Stimulated activated CD4-positive, alpha-beta T cell treated with anti-CD3 and anti-CD28 coated beads, Interleukin-2, amount 100 ng/mL, for 4 hours (primary cell): ENCODE measurements at places on chromosomes 12 and 14.

DNA sequence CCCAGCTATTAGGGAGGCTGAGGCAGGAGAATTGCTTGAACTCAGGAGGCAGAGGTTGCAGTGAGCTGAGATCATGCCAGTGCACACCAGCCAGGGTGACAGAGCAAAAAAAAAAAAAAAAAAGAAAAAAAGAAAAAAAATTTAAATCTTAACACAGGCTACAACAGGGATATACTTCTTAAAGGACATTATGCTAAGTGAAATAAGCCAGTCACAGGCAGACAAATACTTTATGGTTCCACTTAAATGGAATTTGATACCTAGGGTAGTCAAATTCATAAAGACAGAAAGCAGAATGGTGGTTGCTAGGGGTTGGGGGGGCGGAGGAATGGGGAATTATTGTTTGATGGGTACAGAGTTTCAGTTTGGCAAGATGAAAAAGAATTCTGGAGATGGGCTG, 14.8 kb upstream of the PPTC7 start:
- DNase-seq = no peak

DNA sequence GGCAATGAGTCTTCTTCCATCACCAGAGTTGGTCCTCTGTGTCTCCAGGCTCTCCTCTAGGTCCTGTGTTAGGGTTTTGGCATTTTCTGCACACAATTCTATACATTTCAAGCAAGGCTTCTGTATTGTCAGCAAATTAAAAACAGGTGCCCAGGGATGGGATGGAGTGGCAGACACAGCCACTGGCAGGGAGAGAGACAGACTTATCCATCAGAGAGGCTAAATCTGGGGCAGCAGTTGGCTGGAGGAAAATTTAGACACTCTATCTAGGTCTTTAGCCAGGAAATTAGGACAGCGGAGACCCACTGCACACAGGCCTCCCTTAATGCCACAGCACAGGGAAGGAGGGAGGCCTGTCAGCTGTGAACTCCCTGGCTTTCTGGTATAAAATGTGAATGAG, 20.2 kb downstream of the PLEKHD1 start:
- DNase-seq = no peak

DNA sequence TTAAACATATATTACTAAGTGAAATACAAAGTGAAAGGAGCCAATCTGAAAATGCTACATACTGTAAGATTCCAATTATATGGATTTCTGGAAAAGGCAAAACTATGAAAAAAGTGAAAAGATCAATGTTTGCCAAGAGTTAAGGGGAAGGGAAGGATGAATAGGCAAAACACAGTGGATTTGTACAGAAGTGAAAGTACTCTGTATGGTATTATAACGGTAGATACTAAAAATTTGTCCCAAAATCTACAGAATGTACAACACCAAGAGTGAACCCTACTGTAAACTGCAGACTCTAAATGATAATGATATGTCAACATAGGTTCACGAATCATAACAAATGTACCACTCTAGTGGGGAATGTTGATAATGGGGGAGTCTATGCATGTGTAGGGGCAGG, 17.8 kb downstream of the EEA1 start:
- DNase-seq = no peak

- DNase-seq = no peak
Measured at GRCh38 chr12:25257590-25258324, 7.0 kb upstream of the KRAS start.

GRCh38 chr14:82223276-82223675, 689.6 kb upstream of the SEL1L start:
- DNase-seq = no peak

- peak; percentile 61 for DNase-seq
Measured at GRCh38 chr12:14961466-14962152, at the start of gene ARHGDIB. TSS of gene ARHGDIB (minus strand) at chr12:14961601. CDS start at chr12:14950712, 10,889 bp downstream.

DNA sequence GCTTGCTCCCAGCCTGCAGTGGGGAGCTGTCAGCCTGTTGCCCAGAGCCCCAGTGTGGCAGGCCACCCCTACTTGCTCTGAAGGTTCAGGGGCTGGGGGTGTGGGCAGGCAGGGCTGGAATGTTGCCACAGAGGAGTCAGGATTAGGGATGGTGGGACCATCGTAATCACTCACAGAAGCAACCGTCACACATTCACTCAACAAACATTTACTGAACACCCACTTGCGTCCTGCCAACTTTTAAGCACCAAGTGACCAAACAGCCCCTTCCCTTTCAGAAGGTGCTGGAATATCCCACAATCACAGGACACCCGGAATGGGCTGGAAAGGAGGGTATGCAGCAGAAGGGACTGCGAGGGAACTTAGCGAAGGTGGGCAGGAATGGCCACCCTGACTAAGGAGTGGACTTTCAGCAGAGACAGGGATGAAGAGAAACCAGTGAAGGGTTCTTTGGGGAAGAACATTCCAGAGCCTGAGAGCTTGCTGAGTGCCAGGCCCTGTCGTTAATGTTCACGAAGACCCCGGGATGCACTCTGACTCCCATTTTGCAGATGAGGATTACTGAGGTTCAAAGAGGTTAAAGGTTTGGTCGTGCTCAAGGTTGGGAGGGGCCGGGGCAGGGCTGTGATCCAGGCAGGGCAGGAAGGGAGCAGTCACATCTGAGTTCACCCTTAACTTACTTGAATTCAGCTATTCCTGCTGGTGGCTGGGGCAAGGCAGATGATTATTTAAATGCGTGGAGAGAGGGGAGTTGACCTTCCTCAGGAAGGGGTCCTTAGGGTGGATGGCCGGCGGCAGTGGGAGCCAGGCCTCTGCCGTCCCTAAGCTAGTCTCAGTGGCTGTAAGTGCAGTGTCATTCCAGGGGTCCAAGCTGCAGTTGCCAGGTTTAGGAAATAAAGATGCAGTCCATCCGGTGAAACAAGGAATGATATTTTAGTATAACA, 2.3 kb upstream of the ZBTB42 start:
- DNase-seq = no peak

GRCh38 chr12:50986966-50987737, 34.8 kb downstream of the HIGD1C start:
- DNase-seq = peak; percentile 16

DNA sequence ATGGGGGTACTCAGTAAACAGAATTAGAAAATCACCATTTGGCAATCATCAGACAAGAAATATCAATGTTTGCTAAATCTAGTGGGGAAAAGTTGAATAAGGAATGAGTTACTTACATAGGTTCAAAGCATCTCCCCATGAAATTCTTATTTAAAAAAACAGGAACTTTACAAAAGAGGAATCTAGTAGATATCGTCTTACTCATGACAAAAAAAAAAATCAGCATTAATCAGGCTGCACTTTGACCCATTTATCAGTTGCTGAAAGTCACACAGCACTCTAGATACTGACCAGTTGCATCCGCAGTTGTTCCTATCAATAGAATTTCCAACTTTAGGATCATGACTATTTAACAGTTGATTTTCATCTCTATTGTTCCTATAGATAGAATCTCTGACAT, 5.8 kb upstream of the DICER1 start:
- DNase-seq = no peak

GRCh38 chr12:78599366-78599765, 265.2 kb upstream of the SYT1 start:
- no peak for DNase-seq

DNA sequence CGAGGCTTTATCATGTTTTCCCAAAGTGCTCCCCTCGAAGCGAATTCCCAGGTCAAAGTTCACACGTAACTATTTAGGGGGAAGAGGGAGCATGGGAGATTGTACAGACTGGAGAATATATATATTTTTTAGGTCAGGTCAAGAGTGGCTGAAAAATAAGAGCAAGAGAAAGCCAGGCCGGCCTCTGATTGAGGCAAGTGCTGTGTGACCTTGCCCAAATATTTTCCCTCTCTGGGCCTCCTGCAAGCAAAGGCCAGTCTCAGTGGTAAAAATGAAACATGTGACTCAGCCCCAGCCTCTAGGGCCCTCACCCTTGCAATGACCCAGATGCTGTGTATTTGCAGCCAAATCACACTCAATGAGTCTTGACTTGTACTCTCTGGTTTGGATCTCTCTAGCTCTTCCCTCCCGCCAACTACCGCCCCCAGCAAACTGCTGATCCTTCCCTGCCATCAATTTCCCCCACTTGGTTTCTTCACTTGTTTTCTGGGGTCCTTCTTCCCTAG, 34.1 kb downstream of the SMUG1 start:
- no peak for DNase-seq

DNA sequence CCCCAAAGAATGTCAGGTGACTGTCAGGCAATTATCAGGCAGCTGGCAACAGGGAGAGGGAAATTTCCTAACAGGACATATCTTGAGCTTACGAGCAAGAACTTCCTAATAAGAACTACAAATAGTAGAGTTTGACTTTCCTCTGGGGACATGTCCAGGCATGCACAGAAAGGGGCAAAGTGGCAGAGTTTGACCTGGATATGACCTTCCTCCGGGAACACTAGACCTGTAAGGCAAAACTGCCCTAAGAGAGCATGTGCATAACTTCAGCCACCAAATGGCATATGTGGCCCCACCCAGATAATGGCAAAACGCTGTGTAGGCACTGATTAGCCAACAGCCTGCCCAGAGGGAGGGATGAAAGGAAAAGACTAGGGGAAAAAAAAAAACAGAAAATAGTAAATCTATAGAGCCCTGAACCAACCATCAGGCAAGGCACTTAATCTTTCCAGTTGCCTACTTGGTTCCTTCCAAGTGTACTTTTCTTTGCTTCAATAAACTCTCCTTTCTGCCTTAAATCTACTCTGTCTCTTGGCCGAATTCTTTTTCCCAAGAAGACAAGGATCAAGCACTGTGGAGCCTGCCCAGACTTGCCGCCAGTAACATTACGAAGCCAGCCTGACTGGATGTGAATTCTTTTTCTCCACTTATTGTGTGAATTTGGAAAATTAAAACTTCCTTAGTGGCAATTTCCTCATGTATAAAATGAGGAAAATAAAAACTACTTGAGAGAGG, 164.1 kb downstream of the SPTSSA start:
- DNase-seq = no peak

GRCh38 chr14:42806909-42807315, 1200.2 kb downstream of the LRFN5 start:
- no peak for DNase-seq

- DNase-seq = no peak
Measured at GRCh38 chr12:91574391-91574790, 391.8 kb upstream of the DCN start.

DNA sequence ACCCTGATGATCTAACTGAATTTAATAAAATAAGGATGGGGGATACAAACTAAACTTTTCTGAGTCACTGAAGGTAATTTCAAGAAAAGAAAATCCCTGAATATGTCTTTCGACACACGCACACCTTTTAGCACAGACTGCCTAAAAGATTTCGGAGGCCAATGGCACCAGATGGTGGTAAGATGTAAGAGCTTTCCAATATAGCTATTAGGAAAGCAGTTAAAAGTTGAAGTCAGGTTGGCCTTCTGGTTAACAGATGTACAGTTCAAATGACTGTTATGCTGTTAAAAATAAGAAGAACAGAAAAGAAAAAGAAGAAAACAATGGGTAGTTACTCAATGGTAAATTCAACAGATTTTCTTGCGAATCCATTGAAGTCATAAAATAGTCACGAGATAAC, 80.7 kb upstream of the KRR1 start:
- no peak for DNase-seq

DNA sequence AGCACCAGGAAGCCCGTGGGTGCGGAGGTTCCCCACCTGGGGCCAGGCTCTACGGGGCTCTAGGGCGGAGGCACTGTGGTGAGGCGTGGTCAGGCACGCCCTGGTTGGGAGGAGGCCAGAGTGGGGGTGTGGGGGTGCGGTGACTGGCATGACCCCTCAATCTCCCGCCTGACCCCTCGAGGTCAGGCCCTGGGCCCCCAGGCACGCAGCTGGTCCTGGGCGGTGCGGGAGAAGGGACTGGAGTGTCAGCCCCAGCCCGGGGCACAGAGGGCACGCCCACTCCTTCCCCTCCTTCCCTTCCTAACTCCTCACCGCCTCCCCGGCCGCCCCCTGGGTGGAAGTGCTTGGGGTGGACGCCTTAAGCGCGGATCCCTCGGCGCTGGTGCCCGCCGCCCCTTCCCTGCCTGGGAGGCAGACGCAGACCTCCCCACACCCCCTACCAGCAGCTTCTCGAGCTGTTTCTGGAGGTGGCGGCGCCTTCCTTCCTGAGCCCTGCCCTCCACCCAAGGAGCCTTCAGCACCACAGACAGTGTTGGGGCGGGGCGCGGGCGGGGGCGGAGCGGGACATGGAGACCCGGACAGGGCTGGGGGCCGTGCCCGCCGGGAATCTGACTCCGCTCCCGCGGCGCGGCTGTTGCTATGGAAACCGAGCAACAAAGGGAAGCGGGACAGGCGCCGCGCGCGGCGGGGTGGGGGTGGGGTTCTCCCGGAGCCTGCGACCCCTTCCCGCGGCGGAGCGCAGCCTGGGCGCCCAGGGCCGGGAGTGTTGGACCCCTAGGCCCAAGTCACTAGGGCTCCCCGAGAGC, 741 bp upstream of the CRIP2 start:
- peak; percentile 58 for DNase-seq

GRCh38 chr12:1418144-1418543, 176.2 kb downstream of the FBXL14 start:
- DNase-seq = no peak

DNA sequence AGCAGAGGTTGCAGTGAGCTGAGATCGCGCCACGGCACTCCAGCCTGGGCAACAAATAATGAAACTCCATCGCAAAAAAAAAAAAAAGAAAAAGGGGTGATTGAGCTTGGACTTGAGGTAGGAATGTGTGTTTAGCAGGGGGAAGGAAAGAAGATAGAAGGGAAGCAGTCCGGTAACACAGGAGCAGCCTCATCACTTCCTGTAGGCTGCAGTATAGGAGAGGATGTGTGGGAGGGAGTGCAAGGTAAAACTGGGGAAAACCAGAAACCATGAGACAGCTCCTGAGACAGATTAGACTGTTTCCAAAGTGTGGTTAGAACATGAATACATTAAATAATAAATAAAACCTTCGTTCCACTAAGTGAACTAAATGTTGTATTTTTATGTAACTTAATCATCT, 49.2 kb downstream of the FGD4 start:
- DNase-seq = no peak

DNA sequence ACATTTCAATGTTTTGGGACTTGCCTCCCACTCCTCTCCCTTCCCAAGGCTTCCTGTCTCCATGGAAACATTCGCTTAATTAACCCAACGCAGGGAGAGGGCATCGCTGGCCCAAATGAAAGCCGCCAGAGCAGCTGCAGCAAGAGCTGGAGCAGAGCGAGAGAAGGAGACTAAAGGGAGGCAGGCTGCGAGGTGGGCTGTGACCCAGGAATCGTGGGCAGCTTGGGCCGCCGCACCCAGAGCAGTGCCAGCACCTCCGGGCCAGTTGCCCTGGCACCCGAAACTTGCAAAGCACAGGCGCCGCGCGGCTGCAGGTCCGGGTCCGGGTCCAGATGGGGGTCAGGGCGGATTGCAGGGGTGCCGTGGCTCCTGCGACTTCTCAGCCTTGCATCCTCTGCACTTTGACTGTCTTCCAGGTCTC, 43.5 kb upstream of the PTPRQ start:
- DNase-seq = no peak

GRCh38 chr12:20592556-20592955, 102.6 kb upstream of the SLCO1C1 start:
- DNase-seq = no peak

DNA sequence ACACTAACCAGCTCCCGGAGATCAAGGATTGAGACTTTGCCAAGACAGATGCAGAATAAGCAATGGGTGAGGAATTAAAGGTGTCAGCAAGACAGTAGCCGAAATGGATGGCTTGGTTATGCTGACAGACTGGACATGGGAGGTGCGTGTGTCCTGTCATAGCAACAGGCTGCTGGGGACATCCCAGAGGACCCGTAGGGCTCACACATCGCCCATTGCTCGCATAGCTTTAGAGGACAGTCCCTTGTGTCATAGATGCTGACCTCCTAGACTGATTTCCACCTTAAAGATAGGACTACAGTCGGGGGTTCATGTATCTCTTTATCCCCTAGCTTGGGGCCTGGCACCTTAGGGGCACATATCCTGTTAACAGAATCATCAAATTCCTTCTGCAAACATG, 324.5 kb downstream of the MED13L start:
- no peak for DNase-seq
